ENCODE measurements at places on chromosomes 5 and 9.

GRCh38 chr5:154999865-155000264 lies 13.7 kb upstream of the KIF4B start:
- DNase-seq, result no peak

- no peak for DNase-seq
Observed at GRCh38 chr5:40446910-40447309, 232.8 kb upstream of the PTGER4 start.

DNA sequence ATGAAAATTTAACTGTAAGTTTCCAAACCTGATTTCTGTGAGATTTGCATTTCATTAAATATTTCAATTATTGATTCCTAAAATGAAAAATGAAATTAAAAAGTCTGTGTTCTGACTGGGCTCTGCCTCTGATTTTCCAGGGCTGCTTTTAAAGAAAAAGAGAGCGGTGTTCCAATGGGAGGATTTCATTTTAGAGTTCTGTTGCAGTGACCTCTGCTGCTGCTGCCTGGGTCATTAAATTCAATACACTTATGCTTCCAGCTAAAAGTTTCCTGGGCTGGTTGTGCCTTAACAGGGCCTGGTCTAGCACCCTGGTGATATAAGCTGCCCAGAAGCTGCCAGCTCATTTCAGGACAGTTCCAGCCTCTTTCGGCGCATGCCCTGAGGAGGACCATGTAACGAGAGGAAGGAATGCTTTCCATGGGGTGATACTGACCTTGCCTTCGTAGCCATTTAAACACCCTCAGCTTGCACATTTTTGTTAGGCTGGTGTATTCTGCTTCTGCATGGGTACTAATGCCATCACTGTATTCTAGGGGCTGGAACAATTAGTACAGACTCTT lies 93.3 kb downstream of the TMEM174 start:
- no peak for DNase-seq

DNA sequence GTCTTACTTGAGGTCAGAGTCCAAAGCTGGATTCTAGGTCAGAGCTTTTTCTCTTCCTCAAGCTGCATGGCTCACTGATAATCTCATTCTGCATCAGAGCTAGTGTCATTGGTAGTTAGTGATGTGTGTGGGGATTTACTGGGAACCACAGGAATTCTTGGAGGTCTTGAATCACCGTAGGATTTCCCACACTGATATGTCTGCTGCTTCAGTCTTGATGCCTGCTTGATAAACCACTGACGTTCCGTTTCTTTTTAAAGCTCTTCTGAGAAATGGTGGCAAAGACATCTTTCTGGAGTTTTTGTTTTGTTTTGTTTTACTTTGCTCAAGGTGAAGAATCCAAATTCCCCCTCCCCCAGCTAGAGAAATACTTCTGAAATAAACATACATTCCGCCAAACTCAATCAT lies 1.2 kb upstream of the GARIN3 start:
- DNase-seq, result no peak

- peak; percentile 39 for DNase-seq
Observed at GRCh38 chr5:129118405-129118804, 23.9 kb downstream of the ISOC1 start.

- DNase-seq, result peak; percentile 14
Observed at GRCh38 chr9:119793218-119793617, 424.0 kb upstream of the BRINP1 start.

DNA sequence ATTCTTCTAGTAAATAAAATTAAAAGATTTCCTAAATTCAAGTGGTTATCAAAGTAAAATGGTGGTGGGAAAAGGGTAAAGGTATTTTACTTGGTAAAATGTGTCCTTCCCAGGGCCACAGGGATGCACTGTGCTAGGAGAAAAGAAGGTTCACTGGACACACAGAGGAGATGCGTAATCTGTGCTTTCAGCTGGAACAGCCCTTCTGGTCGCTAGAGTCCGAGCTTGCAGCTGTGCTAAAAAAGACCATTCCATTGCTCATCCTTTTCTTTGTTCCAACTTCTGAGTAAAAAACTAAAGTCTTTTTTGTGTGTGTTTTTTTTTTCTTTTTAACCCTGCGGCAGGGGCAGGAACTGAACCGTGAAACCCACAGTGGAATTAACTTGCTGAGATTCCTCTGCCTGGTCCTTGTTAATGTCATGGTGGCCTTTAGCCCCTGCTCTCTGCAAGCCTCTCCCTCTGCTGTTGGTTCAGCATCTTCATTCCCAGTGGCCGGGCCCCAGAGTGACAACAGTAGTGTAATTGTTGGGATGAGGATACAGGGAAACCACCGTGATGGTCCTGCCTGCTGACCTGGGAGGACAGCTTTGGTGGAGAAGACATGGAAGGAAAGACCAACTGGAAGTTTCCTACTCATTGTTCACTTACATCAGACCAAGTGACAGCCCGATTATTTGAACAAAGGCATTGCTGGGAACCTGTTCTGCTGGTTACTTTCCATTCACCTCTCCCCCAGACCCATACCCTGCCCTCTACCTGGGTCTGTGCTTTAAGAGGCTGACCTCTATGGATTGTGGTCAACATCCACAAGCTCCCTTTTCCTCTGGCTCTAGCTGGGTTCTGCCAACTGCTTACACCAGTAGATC lies 31.9 kb upstream of the FSTL4 start:
- peak; percentile 1 for DNase-seq

DNA sequence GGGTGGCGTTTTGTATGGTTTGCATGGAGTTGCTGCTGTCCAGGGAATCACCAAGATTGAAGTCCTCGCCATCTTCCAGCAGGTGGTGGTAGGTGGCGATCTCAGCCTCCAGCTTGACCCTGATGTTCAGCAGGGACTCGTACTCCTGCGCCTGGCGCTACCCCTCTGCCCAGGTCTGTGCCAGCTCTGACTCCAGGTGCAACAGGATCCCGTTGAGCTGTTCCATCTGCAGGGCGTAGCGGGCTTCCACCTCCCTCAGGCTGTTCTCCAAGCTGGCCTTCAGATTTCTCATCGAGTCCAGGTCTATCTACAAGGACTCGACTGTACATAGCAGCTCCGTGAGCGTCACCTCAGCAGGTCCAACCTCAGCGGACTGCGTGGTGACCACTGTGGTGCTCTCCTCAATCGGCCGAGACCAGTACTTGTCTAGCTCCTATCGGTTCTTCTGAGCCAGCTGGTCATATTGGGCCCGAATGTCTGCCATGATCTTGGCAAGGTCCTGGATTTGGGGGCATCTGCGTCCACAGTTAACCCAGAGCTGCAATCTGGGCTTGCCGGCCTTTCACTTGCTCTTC lies 1584.8 kb upstream of the ACO1 start:
- DNase-seq, result no peak

GRCh38 chr9:29001006-29001405 lies 1427.7 kb upstream of the C9orf72 start:
- DNase-seq, result no peak

- DNase-seq, result peak; percentile 66
Observed at GRCh38 chr5:66621736-66622135, 25.5 kb downstream of the MAST4 start.
